ENCODE measurements at places on chromosomes 7 and 10.
A peak's percentile ranks its signal among the peaks of the same experiment; 100 is the strongest.

- no peak for DNase-seq
Measured at GRCh38 chr7:90412458-90413184, 9.4 kb downstream of the CLDN12 start.

GRCh38 chr10:100970076-100970913 is 991 bp downstream of the SEMA4G start:
- DNase-seq, result no peak

DNA sequence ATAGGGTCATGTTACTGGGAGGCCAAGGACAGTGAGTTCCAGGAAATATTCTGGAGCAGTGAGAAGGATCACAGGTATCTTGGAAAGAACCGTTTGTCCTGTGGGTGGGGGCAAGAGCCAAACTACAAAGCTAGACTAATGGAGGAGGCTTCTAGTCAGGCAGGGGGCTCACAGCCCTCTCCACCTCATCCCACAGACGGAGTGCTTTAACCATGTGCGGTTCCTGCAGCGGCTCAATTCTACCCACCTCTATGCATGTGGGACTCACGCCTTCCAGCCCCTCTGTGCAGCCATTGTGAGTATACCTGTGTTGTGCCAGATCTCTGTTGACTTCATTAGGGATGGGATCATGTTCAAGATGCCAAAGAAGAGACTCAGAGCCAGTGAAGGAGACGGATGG is 8.1 kb downstream of the SEMA4G start:
- DNase-seq, result no peak

- DNase-seq, result no peak
Measured at GRCh38 chr10:106082865-106083264, 1081.6 kb downstream of the SORCS1 start.

DNA sequence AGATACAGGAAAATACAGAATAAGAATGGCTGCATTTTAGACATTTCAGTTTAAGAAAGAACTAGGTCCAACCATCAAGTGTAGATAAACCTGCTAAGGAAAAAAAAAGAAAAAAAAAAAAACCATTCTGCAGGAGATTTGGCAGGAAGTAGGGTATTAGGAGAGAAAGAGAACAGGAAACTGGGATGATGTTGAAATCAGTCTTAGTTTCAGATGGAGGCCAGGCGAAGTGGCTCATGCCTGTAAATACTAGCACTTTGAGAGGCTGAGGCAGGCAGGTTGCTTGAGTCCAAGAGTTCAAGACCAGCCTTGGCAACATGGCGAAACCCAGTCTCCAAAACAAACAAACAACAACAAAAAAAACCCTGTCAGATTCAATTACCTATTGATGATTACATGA is 120.2 kb downstream of the RAB11FIP2 start:
- no peak for DNase-seq

GRCh38 chr10:14247377-14248116 is 83.2 kb downstream of the FRMD4A start:
- no peak for DNase-seq

GRCh38 chr10:97575127-97575668 is 2.6 kb downstream of the ANKRD2 start:
- DNase-seq, result no peak

GRCh38 chr7:35691827-35692307 is 3.1 kb downstream of the HERPUD2 start:
- DNase-seq, result peak; percentile 23

- no peak for DNase-seq
Measured at GRCh38 chr10:6382081-6382480, 179.3 kb downstream of the PFKFB3 start.

DNA sequence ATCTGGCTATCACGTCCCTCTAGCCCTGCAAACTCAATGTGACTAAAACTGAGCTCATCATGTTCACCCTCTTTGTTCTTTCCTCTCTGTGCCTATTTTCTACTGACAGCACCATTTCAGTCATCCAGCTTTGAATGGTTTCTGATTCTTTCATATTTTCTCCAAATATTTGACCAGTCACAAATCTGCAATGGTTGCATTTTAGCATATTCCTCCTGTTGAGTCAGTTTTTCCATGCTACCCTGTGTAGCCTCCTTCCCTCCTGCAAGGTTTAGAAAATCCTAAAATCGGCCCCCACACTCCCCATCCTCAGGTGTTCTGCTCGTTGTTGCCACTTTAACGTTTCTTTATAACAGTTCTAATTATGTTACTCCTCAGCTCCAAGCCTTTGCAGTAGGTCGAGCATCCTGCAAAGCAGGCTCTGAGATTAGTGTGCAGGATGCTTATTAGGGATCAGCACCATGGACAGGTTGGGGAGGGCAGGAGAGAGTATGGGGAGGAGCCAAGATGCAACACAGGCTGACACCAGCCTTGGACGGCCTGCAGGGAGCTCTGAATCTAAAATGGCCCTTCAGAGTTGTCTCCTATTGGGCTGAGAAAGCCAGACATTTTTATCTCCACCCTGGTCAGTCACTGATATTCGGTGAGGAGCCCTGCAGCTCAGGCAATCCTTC is 531.0 kb upstream of the COBL start:
- DNase-seq, result no peak

- DNase-seq, result no peak
Measured at GRCh38 chr7:99842926-99843325, 15.1 kb downstream of the CYP3A43 start.

GRCh38 chr10:14532473-14533251 is 201.9 kb upstream of the FRMD4A start:
- DNase-seq, result no peak

DNA sequence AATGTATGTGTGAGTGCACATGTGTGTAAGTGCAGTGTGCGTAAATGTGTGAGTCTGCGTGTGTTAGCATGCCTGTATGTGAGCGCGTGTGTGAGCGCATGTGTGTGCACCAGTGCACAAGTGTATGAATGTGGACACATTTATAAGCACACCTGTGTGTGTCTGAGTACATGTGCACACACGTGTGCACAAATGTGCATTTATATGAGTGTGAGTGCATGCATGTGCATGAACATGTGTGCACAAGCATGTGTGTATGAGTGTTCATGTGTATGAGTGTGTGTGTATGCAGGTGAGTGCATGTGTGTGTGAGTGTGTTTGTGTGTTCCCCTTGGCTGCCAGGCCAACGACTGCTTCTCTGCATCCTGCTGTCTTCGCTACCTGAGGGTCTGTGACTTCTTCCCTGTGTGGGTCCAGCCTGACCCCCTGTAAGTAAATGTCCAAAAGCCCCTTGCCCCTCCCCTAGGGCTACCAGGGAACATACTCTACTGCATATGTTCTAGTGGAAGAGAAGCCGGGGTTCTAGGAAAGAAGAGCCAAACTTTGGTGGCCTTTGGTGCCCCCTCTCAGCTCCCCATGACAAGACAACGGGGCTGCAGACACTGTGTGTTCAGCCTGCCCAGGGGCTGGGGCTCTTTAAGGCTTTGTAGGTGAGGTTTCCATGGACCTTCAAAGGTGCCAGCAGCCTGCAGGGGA is 17.0 kb downstream of the GOLGA7B start:
- DNase-seq, result no peak

GRCh38 chr10:70652761-70653657 is 19.3 kb upstream of the ADAMTS14 start:
- no peak for DNase-seq

- DNase-seq, result no peak
Measured at GRCh38 chr7:79317728-79318127, 135.7 kb downstream of the MAGI2 start.

- DNase-seq, result no peak
Measured at GRCh38 chr7:113963356-113963755, 44.5 kb upstream of the PPP1R3A start.

DNA sequence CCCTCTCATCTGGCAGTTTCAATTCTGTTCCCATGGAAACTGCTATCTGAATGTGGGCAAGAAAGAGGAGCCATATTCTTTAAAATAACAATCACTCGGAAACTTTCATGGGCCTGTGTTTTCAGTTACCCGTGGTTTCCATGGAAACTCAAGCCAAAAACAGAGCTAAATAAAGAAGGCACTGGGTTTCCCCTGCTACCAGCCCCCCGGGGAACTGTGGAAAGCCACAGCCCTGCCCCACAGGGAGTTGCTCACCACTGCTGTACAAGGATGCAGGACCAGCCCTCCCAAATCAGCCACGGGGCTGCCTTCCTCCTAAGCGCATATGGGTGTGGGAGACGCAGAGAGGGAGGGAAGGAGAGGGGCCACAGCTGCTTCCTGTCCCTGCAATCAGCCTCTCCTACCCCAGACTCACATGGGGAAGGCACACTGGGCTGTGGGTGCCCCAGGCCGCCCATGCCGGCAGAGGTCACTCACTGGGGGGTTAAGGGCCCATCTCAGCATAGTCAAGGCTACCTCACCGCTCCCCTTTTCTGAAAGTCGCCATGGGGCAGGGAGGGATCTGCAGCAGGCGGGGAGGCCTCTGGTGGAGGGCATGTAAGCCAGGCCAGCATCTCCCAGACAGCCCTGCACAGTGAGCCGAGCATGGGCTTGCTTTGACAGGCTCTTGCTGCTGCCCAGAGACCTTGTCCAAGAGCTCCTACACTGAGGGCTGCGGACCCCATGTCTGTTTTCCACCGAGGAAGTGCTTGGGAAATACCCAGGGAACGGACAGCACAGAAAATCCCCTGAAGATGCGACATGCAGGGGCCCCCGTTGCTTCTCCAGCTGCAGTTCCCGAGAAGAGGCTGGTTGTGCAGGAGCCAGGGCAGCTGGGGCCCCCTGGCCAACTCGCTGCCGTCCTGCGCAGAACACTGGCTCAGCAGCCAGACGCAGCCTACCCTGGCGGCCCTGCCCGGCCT is 157.3 kb upstream of the PPP2R2D start:
- no peak for DNase-seq

- DNase-seq, result no peak
Measured at GRCh38 chr10:104284846-104285245, 15.9 kb downstream of the GSTO2 start.

- no peak for DNase-seq
Measured at GRCh38 chr7:33107136-33108066, 1.8 kb downstream of the RP9 start.

GRCh38 chr7:8005279-8005678 is 36.7 kb downstream of the GLCCI1 start:
- DNase-seq, result no peak

- no peak for DNase-seq
Measured at GRCh38 chr10:10164848-10165247, 852.8 kb upstream of the CELF2 start.

DNA sequence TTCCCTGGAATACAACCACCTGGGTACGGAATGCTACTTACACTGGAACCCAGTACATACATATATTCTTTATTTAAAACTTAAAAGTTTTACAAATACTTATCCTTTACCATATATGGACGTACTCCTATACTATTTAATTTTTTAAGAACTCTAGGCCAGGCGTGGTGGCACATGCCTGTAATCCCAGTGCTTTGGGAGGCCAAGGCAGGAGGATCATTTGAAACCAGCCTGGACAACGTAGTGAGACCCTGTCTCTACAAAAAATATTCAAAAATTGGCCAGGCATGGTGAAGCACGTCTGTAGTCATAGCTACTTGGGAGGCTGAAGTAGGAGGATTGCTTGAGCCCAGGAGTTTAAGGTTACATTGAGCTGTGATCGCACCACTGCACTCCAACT is 2.0 kb downstream of the RBM28 start:
- DNase-seq, result no peak

- DNase-seq, result no peak
Measured at GRCh38 chr7:94654783-94655125, 1.2 kb downstream of the SGCE start.

DNA sequence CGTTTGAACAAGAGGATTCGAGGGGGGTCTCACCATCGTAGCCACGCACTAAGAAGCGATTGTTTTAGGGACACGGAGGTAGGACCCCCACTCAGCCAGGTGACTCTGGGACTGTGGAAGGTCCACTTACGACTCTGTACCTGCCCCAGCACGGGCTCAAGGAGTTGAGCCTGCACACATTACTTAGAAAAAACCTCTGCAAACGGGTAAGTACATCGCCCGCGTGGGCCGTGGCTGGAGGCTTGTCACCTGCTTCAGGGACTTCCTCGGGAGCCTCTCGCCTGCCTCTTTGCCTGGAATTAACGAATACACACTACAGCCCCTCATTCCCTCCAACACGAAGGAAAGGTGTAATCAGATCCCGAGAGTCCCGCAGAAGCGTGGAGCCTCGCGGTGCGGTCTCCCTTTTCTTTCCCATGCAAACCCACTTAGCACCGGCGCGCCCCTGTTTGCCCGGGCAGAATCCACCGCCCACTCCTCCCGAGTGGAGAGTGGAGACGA is 826 bp downstream of the PODXL start:
- no peak for DNase-seq

GRCh38 chr10:4649886-4650508 is 176.0 kb upstream of the AKR1E2 start:
- no peak for DNase-seq

DNA sequence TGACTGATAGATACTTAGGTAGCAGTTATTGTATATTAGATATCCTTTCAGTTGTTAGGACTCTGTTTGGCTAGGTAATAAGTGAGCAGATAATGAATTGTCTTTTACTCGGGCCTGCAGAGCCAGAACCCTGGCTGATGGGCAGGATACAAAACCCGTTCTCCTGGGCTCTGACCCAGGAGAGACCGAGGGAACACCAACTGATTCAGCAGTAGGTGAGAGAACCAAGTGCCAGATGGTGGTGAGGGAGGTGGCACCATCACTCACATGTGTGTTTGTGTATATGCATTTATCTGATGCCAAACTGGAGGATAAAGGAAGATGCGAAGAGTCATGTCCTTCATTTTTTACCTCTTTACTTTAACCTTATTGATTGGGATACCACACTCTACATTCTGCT is 115.7 kb upstream of the SAMD8 start:
- DNase-seq, result no peak

- no peak for DNase-seq
Measured at GRCh38 chr10:51273574-51273973, 199.3 kb downstream of the PRKG1 start.

DNA sequence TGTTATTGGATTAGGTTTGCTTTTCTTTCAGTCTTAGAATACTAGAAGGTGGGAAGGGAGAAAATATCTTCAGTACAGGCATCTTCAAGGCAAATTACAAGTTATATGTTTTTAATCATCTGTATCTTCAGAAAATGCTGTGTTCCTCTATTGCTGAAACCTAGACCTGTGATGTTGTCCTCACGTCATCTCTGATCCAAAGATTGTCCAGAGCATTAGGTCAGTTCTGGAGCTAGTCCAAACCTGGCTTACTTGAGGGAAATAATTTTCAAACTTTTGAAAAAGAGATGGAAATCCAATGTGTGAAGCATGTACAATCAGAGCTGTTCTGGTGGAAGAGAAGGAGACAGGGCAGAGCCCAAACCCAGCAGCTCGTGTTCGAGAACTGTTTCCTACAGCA is 217.3 kb downstream of the ZEB1 start:
- no peak for DNase-seq

DNA sequence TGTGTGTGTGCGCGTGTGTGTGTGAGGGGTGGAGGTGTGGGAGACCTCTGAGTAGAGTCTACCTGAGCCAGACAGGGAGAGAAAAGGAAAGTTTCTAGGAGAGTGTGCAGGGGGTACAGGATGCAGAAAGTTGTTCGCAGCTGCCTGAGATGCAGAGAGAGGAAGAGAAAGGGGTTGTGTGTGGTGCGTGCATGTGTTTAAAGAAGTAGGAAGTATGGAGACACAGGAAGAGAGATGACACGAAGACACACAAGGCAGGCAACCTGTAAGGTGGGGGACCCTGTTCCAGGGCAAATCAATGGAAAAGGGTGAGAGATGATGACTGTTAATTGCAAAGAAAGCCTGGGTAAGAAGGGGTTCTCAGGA is 52.2 kb downstream of the C10orf105 start:
- no peak for DNase-seq

- no peak for DNase-seq
Measured at GRCh38 chr10:104197364-104197763, 34.8 kb downstream of the CFAP43 start.

- DNase-seq, result no peak
Measured at GRCh38 chr10:91316486-91316885, 93.7 kb upstream of the HECTD2 start.

GRCh38 chr10:133235265-133235855 is 2.3 kb upstream of the VENTX start:
- no peak for DNase-seq

All from T-helper 1 cell (primary cell).